Hematopoietic multipotent progenitor cell treated with erythropoietin and hydrocortisone succinate and interleukin-3 and kit ligand, for 4 days (in vitro differentiated cells): ENCODE measurements at places on chromosomes 5 and 9.

- DNase-seq: peak; percentile 84
Observed at GRCh38 chr5:119578937-119579336, 50.4 kb upstream of the FAM170A start.

DNA sequence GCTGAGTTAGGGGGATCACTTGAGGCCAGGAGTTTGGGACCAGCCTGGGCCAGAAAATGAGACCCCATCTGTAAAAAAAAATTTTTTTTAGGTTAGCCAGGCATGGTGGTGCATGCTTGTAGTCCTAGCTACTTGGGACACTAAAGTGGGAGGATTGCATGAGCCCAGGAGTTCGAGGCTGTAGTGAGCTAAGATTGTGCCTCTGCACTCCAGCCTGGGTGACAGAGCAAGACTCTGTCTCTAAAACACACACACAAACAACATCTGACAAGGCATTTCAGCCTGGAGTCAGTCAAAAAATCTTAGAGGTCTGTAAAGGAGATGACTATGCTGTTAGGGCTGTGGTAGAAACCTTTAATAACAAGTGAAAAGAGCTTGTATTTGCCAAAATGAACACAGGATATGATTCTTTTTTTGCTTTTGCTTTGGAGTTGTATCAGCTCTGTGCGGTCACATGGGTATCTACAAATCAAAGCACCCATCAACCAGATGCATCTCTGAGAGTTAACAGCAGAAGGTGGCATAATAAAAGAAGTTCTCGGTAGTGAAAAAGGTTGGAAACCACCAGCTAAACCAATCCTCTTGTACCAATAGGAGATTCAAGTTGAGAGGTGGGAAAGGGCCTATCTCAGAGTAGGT, 3.6 kb upstream of the PSMD5 start:
- DNase-seq: no peak

DNA sequence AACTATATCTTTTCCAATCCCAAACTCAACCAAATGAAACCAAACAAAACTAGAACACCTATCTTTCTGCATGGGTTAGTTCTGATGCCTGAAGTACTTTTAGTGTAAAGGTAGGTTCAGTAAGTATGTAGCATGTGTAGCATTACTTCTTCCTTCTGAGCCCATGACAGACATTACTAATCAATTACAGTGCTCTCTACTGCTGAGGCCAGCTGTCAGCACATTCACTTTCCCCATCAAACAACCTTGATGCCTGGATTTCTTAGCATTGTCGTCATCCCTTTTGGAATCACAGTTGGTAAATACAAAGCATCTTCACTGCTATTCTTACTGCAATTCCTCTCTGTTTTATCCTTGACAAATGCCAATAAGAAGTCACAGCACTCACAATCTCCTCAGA, 103.2 kb downstream of the PTTG1 start:
- no peak for DNase-seq

DNA sequence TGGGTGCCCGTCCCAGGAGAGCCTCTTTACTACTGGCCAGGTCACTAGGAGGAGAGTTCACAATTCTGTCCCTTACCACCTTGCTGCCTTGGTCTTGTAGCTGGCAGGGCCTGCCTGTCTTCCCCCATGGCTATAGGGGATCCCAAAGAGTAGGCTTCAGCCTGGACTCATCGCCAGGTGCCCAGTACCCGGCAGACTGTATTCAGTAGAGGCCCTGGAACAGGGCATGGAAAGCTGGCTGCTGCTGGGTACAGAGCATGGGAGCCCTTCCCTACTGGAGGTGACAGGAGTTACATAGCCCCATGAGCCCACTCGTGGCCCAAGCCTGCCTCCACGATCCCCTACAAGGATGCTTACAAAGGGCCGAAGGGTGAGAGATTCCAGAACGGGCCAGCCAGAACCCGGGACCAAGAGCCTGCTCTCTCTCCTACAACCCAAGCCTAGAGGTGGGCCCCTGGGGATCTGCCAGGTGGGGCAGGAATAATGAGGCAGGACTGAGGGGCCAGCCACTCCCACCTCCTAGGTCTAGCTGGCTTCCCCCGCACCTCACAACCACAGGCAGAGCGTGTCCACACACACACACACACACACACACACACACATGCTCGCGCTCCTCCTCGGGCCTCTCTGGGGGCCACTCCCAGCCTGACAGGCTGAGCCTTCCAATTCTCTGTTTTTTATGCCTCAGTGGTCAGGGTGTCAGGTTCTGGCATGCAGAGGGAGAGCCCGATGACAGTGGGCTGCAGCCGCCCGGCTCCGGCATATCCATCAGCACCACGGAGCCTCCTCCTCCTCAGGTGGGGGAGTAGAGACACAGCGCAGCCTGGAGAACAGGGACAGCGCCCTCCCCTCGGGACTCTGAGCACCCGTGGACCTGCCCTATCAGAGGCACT, 186.0 kb downstream of the PAX5 start:
- no peak for DNase-seq

DNA sequence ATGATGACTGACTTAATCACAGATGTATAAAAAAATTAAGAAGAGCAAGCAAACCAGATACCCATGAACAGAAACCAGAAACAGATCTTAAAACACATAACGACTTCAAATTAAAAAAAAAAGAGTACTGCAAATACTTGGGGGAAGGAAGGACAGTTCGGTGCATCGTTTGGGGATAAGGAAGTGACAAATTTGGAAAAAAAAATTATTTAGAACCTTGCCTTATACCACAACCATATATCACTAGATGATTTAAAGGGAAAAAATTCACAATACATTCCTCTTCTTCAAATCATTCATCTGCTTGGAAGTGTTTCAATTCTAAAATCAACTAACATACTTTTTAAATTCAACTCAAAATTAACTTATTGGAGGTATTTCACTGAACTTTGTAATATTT, 1038.6 kb upstream of the DMAC1 start:
- no peak for DNase-seq

DNA sequence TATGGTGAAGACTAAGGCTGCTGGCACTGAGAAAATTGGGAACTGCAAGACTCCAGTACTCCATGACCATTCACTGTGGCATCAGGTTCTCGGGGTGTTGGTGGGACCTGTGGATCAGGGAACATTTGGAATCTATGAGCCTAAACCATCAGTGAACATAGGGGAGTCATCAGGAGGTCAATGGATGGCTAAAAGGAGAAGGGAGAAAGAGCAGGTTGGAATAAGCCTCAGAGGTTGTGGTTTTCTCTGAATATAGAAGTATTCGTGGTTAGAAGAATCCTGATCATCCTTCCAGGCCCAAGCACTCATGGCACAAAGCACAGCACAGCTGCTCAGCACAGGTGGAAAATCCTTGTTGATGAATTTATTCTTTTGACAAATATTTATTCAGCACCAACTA, 156.6 kb downstream of the SEMA6A start:
- DNase-seq: no peak

GRCh38 chr9:104367507-104367906, 136.6 kb upstream of the OR13F1 start:
- DNase-seq: no peak

- no peak for DNase-seq
Observed at GRCh38 chr9:113940077-113940476, 64.0 kb downstream of the ZNF618 start.

DNA sequence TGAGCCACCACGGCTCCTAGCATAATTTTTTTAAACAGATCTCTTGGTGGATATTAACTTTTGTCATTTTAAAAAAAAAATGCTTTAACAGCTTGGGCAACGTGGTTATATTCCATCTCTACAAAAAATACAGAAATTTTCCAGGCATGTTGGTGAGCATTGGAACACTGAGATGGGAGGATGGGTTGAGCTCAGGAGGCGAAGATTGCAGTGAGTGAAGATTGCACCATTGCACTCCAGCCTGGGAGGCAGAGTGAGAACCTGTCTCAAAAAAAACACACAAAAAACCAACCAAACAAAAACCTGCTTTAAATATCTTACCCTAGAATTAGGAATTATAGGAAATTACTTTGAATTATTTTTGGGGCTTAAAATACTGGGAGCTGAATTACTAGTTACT, 55.2 kb downstream of the NSD1 start:
- DNase-seq: no peak

DNA sequence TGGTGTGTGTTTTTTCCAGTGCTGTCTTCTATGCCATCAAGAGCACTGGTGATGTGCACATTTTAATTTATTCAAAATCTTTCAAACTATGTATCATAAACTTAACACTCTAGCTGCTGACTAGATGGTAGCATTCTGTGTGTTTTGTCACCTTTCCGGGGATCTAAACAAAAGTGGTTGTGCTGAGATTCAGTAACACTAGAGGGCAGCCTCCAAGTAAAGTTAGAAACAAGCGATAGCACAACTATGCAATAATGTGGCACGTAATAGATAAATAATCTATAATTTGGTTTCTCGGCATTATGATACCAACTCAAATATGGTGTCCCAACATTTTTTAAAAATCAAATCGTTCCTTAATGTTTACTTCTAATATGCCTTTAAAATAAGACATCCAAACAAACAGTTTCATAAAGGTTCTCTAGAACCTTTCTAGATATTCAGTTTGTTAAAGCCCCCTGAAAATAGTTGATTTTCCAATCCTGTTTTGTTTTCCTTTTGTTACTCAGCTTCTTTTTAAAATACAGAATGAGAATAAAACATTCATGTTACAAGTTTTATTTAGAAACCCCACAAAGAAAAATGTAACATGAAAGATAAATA, 16.9 kb downstream of the SEMA6A start:
- DNase-seq: peak; percentile 56

- no peak for DNase-seq
Observed at GRCh38 chr5:72204946-72205345, 97.7 kb downstream of the MAP1B start.

GRCh38 chr9:113668061-113668460, 204.5 kb downstream of the RGS3 start:
- no peak for DNase-seq

DNA sequence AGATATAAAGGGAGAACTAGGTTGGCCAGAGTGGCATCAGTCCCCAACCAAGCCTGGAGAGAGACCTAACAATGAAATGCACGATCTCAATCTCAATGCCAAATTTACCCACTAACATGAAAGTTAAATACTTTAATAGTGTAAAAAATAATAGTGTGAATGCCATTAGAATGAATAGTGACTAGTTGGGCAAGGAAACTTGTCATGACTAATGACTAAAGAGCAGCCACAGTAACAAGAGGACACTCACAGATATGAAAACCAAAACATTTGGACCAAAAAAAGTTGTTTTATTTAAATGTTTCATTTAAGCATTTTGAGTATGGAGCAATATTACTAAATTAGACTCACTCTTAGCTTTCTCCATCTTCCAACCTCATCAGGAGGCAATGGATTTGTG, 1853.8 kb downstream of the EFNA5 start:
- no peak for DNase-seq

- peak; percentile 76 for DNase-seq
Observed at GRCh38 chr5:66306844-66307315, 162.8 kb downstream of the SREK1 start.

- peak; percentile 43 for DNase-seq
Observed at GRCh38 chr9:122056484-122056883, 36.6 kb downstream of the TTLL11 start.

DNA sequence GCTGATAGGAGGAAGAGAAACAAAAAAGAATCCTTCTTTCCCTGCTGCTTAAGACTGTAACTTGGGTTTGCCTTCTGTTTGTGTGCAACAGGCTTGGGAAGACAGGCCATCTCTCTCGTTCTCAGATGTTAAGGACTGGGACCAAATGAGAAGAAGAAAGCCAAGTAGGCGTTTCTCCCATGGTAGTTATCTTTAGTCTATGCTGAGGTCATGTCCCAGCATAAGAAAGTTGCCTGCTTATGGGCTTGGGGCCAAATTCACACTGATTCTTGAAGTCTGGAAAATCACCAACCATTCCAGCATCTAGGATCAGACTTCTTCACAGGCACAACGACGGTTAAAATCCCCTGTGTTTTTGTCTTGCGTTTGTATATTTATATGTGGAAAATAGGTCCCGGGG, 44.2 kb upstream of the PALM2AKAP2 start:
- no peak for DNase-seq

DNA sequence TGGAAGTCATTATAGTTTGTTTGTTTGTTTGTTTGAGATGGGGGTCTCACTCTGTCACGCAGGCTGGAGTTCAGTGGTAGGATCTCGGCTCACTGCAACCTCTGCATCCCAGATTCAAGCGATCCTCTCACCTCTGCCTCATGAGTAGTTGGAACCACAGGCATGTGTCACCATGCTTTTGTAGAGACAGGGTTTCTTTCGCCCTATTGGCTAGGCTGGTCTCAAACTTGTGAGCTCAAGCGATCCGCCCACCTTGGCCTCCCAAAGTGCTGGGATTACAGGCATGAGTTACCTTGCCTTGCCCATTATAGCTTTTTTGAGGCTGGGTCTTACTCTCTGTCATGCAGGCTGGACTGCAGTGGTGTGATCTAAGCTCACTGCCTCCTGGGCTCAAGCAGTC, 28.8 kb downstream of the NSD1 start:
- DNase-seq: no peak

- no peak for DNase-seq
Observed at GRCh38 chr5:145801195-145801594, 33.9 kb downstream of the PRELID2 start.

GRCh38 chr9:130232899-130233586, 32.5 kb upstream of the HMCN2 start:
- no peak for DNase-seq

DNA sequence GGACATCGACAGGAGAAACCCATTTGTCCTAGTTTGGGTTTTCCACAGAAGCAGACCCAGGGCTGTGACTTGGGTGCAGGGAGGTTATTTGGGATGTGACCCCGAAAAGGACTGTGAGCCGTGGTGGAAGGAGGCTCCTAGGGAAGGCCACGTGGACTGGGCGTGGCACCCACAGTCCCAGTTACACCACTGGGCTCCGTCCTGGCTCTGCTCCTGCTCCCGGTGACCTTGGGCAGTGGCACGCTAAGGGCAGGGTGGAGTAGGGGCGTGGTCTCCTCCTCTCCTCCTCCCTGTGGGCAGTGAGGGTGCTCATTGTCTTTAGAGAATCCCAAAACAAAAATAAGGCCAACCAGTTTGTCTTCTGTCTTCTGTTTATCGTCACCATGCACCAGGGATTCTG, 190.1 kb downstream of the GADD45G start:
- no peak for DNase-seq

- DNase-seq: no peak
Observed at GRCh38 chr5:58501778-58502417, 10.7 kb downstream of the GAPT start.

GRCh38 chr5:75335952-75336614, 937 bp upstream of the HMGCR start:
- peak; percentile 71 for DNase-seq

DNA sequence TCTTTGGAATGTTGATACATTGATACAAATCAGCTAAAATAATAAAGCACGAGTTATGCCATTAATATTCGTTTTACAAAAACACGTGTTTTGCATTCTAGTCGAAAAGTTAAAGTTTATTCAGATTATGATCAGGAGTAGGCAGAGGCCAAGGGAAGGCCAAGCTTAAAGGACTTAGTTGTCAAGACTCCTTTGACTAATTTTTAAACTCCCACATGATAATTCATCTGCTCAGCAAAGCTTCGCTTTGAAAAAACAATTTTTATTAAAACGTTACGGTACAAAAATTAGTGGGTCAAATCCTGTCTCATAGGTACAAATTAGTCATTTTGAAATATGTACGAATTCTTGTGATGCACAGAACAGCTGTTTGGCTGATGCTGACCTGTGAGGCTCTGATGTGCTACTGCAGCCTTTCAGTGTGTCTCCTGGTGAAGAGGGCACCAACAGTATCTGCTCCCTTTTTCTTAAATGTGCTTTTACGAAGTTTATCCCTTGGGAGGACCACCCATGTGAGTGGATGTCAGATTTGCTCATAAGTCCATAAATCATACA, 23.0 kb upstream of the NR3C1 start:
- no peak for DNase-seq
